ENCODE measurements at places on chromosomes 3 and 15. TPM values are rescaled to one million over a fixed set of nuclear protein-coding genes. Genes with fewer than 3 reads are reported as not detected.
A peak's percentile ranks its signal among the peaks of the same experiment; 100 is the strongest.

TGM5 gene
- under 0.01 TPM for total RNA-seq

GRCh38 chr3:31067004-31067403 lies 172.5 kb upstream of the GADL1 start:
- no peak for DNase-seq

MORC1 gene
- total RNA-seq: under 0.01 TPM

GRCh38 chr15:62845241-62846126 lies 197.1 kb upstream of the TPM1 start:
- no peak for DNase-seq

- DNase-seq: no peak
Observed at GRCh38 chr3:80663426-80663825, 895.6 kb upstream of the ROBO1 start.

GRCh38 chr3:194956697-194957396 lies 271.2 kb downstream of the FAM43A start:
- DNase-seq: no peak

DNA sequence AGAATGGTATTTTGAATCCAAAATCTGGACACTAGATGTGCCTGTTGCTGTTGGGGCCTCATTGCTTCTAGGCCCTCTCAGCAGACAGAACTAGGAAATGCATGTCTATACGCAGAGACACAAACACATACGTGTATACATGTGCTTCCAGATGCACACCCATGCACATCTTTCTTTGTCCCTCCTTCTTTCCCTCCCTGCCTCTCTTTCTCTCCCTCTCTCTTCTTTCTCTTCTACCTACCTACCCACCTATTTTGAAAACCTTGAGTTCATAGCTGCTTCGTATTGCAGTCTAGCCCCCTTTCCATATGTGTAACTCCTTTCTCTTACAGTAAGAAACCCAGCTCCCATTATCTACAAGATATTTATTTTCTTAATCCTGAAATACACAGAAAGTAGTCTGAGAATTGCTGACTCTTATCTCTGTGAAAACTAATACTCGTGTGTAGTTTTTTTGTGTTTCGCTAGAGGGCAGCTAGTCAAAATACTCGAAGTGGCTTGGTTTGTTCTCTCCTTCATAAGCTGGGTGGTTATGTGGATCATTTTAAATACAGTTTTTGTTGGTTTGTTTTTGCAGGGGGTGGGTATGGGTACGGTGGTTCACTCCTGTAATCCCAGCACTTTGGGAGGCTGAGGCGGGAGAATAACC lies 18.5 kb downstream of the RPL32 start:
- DNase-seq: no peak

DNA sequence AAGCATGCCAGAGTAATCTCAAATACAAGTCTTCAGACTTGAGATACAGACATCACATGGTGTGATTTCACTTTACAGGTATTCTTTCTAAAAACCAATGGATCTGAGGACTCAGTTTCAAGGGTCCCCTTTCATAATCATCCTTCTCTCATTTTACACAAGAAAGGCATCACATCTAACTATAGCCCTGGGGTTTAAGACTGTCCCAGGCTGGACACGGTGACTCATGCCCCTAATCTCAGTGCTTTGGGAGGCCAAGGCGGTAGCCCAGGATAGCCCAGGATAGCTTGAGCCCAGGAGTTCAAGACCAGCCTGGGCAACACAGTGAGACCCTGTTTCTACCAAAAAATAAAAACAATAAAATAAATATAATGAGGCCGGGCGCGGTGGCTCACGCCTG lies 36.4 kb downstream of the UBP1 start:
- DNase-seq: no peak

- no peak for DNase-seq
Observed at GRCh38 chr3:70392227-70392626, 79.8 kb upstream of the MDFIC2 start.

DNA sequence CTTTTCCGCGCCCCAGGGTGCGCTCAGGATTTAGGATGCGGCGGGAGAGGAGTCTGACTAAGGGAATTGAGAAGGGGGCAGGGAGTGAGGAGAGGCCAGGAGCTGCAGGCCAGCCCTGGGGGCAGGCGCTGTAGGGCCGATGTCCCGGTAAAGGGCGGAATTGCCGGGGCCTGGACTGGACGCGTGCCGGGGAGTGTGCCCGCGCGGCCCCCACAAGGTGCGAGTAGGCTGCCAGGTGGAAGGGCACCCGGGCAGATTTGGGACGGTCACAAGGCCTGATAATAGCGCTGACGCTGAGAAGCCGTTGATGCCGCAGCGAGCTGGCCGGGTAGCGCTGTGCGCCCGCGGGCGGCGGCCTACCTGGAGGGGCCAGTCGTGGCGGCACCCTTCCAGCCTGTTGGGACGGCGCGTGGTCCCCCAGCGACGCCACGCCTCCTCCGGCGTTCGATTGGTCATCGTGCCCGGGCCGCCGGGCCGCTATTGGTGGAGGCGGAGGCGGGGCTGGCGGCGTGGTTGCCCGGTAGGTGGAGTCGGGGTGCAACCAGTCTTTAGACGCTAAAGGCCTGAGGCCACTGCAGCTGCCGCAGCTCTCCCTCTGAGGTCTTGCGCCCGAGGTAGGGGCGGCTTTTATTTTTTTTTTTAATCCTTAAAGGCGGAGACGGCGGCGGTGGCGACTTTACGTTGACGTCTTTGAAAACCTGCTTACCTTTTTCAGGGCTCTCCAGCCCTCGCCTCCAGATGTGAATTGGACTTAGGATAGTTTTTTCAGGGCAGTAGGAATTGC lies 903 bp downstream of the SLC25A38 start:
- DNase-seq: peak; percentile 93

GRCh38 chr15:69237718-69238117 lies 61.0 kb upstream of the PAQR5 start:
- DNase-seq: no peak

- no peak for DNase-seq
Observed at GRCh38 chr3:16180737-16181134, 6.3 kb downstream of the GALNT15 start.

DNA sequence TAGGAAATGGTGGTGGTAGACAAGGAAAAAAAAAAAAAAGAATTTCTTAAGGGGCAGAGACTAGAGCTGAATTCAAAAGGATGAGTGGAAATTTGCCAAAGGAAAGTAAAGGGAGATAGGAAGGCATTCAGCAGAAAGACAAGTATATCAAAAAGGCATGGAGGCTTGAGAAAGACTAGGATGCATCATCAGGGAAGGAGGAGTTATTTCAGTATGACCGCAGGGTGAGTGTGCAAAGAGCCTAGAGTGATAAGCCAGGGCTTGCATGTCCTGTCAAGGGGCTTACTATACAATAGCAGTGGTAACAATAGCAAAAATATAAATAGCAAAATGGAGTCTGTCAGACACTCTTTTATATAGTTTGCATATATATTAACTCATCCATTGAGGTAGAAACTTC lies 112.0 kb downstream of the FRMD4B start:
- DNase-seq: no peak

ELL3 gene
- 7.0 TPM for total RNA-seq

DNA sequence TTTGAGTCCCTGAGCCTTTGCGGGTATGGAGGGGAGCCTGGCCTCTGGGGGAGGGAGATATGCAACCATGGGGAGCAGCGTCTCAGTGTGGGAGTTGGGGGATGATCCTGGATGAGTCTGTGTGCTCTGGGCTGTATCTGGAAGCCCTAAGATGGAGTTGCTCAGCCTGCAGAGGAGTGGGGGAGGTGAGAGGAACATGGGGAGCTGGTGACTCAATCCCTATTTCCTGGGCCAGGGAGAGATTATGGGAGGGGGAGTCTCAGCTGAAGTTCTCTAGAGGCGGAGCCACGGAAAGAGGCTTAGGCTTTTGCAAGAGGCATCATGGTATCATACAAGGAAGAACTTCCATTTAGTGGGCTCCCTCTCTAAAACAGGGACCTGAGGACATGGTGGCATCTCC lies 59.5 kb upstream of the TMEM115 start:
- no peak for DNase-seq

DRD3 gene
- not detected for total RNA-seq

SLC9C1 gene
- total RNA-seq: 0.54 TPM

- peak; percentile 12 for DNase-seq
Observed at GRCh38 chr15:56984681-56985481, 66.4 kb downstream of the TCF12 start.

GRCh38 chr15:81752546-81752942 lies 293.3 kb downstream of the MEX3B start:
- peak; percentile 36 for DNase-seq

DNA sequence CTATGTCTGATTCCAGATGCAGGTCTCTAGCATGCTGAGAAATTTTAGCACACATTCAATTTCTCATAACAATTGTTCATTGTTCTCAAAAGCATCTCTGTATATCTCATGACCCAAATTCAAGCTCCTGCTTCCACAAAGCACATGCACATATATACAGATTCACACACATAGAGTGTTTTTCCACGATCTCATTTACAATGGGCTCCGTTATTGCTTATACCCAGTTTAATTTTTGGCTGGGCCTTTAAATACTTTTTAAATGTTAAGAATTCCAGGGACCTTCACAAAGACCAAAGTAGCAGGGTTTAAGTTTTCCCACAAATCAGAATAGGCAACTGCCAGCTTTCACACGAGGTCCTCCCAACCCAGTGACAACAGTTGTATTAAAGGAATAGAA lies 333.5 kb upstream of the SEMA6D start:
- no peak for DNase-seq

GRCh38 chr3:135889443-135889842 lies 76.1 kb upstream of the PPP2R3A start:
- DNase-seq: no peak

HHLA2 gene
- not detected for total RNA-seq

NAA80 gene
- total RNA-seq: 88.6 TPM

Measured in hematopoietic multipotent progenitor cell (in vitro differentiated cells).